Umbilical cord (tissue), 2 donors: ENCODE measurements at places on chromosomes 2 and 18. TPM values are rescaled to one million over a fixed set of nuclear protein-coding genes. Genes with fewer than 3 reads are reported as not detected.

TDRD15 gene
- 5.3 TPM for total RNA-seq

ACMSD gene
- total RNA-seq: 3.1 TPM

SPATA3 gene
- total RNA-seq: not detected

BMP10 gene
- 0.48 TPM for total RNA-seq

ACVR1C gene
- total RNA-seq: 2.4 TPM

DSG4 gene
- 0.24 TPM for total RNA-seq

POTEI gene
- total RNA-seq: 0.96 TPM

NOL4 gene
- total RNA-seq: 2.9 TPM

C2orf66 gene
- total RNA-seq: 0.48 TPM

DBI gene
- total RNA-seq: 80.2 TPM

FAP gene
- 161 TPM for total RNA-seq

CHRNG gene
- total RNA-seq: not detected

C2orf92 gene
- total RNA-seq: 17.3 TPM

EIPR1 gene
- 14.2 TPM for total RNA-seq

AMER3 gene
- 1.2 TPM for total RNA-seq

ST6GAL2 gene
- 117 TPM for total RNA-seq

ANO7 gene
- 6.5 TPM for total RNA-seq

MYO7B gene
- total RNA-seq: not detected

SCYGR6 gene
- total RNA-seq: not detected

DYSF gene
- total RNA-seq: 2.9 TPM

FRZB gene
- total RNA-seq: 3.9 TPM

DYNAP gene
- 7.0 TPM for total RNA-seq

HOXD13 gene
- 4.8 TPM for total RNA-seq

ST3GAL5 gene
- total RNA-seq: 10.4 TPM

SCN7A gene
- 2.6 TPM for total RNA-seq

SCTR gene
- 1.9 TPM for total RNA-seq

SH3RF3 gene
- total RNA-seq: 7.5 TPM

CHRNA1 gene
- total RNA-seq: 3.9 TPM

MC4R gene
- 4.1 TPM for total RNA-seq

CXCR1 gene
- 2.9 TPM for total RNA-seq

LOXHD1 gene
- not detected for total RNA-seq

SLC14A1 gene
- total RNA-seq: 15.2 TPM

CLEC4F gene
- not detected for total RNA-seq
